DMS79 (cell line): ENCODE measurements at places on chromosomes 4 and X.

DNA sequence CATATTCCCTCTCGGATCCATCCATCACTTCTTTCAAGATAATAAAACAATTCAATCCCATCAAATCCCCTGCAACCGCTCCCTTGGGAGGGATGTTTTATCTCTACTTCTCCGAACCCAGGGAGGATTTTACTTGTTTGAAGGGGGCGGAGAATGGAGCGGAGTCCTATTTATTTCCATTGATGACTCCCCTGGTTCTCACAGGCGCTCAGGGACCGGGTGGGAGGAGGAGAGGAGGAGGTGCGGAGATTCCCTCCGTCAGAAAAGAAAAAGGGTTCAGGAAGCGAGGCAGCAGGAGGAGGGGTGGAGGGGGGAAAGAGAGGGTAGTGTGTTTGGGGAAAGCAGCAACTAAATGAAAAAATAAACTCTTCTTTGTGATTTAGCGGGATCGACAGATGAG, 2.1 kb downstream of the NDNF start:
- no peak for DNase-seq

- no peak for DNase-seq
Measured at GRCh38 chrX:66221856-66222255, 57.8 kb downstream of the HEPH start.

- DNase-seq = no peak
Measured at GRCh38 chr4:138558886-138559285, 316.7 kb upstream of the SLC7A11 start.

DNA sequence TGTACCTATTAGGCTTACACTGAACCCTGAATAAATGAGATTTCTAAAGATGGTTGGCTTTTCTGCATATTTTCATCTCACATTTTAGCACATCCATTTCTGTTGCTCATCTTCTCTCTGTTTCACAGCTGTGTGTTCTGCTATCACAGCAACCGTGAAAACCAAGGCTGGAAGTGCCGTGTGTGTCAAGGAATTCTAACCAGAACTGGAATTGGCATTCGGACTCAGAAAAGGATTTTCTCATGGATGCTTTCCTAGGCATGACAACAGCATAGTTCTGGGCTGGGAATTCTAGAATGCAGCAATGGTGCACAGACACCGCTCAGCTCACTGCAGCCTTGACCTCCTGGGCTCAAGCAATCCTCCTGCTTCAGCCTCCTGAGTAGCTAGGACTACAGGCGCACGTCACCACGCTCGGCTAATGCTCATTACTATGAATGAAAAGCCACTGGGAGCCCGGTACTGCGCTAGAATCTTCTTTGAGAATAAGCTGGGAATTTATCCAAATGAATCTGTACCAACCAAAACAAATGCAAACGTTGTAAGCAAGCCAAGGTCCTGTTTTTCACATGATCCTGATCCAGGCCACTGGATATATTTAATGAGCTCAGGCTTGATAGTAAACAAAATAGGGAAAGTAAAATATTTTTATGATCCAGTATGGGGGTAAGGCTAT, 105.2 kb downstream of the RBM47 start:
- no peak for DNase-seq

GRCh38 chrX:130347321-130347720, 7.6 kb downstream of the SLC25A14 start:
- no peak for DNase-seq

DNA sequence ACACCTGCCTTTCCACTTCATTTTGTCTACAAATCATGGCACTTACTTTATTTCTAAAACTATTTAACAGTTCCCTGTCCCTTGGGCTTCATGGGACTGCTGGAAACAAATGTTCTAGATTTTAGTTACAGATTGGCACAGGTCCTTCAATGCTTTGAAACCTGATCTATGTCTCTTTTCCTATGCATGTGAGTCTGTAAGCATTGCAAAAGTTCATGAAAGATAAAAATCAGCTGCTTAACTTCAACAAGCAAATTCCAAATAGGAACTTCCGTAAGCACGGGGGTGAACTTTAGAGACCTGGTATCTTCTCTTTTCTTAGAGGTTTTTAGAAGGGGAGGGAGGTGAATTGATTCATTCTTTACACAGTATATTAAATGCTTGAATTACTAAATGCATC, 9.5 kb downstream of the LGI2 start:
- DNase-seq = no peak

DNA sequence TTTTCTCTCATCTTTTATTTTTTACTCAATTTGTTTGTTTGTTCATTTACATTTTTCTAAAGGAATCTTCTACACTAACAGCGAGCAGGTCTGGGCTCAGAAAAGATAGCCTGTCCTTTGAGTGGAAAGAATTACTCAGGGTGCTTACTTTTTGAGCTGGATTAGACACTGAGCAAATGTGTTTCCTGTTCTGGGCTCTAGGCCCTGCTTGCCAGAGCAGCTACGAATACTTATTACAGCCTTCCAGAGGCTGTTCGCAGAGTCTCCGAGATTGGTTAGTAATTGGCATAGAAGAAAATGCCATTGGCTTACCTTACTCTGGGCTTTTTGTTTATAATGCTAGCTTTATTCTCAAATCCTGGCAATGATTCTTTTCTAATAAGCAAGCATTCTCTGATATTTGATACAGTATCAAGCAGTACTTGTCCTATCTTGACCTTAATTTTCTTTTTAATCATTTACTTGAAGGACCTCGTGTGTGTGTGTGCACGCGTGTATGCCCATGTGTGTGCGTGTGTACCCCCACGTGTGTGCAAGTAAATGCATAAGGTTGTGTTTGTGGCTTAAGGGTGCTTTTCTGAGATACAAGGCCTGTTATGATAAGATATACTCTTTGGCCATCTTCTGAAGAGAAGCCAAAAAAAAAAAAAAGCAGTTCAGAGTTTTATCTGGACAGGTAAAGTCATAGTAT, 76.2 kb upstream of the GRXCR1 start:
- no peak for DNase-seq

GRCh38 chrX:150088042-150088441, 149.8 kb upstream of the EOLA2 start:
- no peak for DNase-seq

DNA sequence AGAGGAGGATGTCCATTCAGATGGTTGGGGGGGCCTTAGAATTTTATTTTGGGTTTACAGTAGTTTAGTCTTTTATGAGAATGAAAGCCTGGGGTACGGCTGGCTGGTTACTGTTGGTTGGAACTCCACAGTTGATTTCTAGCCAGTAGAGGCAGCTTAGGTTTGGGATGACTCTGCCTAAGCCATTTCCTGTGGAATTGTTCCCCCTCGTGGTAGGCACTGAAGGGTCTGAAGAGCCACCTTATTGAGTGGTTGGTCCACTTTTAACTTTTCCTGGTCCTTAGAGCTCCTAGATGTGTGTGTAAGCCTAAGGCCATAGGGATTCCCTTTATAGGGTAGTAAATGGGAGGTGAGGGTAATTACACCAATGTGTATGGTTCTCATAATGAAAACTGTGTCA, 19.7 kb downstream of the SPIN3 start:
- no peak for DNase-seq

GRCh38 chr4:13536607-13537006, 7.7 kb downstream of the NKX3-2 start:
- DNase-seq = no peak

- DNase-seq = no peak
Measured at GRCh38 chrX:40176351-40177116, 78.8 kb upstream of the BCOR start.

DNA sequence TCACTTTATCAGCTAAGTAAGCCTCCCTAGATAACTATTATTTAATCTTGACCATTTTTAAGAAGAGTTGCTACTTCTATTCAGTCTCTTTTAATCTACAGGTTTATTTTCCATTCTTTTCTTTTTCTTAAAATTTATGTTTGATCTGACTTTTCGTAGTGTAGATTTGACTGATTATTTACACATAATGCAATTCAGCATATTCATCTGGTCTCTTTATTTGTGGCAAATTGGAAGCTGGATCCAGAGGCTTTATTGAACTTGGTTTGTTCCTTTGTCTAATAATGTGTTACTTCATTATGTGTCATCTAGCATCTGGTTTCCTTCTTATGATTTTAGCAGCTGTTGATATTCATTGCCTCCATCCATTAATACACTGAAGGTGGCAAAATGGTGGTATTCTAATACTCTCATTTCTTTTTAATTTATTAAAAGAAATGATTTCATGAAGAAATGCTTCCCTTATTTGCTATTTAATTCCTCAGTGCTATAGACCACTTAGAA, 113.0 kb downstream of the FBXW7 start:
- no peak for DNase-seq
